Stimulated activated CD4-positive, alpha-beta T cell treated with anti-CD3 and anti-CD28 coated beads, Interleukin-1b, Interleukin-23, amount 100 ng/mL, for 24 hours (primary cell): ENCODE measurements at places on chromosomes 16 and 17.

- DNase-seq: peak; percentile 3
Observed at GRCh38 chr16:7025616-7026190, 306.9 kb upstream of the RBFOX1 start.

DNA sequence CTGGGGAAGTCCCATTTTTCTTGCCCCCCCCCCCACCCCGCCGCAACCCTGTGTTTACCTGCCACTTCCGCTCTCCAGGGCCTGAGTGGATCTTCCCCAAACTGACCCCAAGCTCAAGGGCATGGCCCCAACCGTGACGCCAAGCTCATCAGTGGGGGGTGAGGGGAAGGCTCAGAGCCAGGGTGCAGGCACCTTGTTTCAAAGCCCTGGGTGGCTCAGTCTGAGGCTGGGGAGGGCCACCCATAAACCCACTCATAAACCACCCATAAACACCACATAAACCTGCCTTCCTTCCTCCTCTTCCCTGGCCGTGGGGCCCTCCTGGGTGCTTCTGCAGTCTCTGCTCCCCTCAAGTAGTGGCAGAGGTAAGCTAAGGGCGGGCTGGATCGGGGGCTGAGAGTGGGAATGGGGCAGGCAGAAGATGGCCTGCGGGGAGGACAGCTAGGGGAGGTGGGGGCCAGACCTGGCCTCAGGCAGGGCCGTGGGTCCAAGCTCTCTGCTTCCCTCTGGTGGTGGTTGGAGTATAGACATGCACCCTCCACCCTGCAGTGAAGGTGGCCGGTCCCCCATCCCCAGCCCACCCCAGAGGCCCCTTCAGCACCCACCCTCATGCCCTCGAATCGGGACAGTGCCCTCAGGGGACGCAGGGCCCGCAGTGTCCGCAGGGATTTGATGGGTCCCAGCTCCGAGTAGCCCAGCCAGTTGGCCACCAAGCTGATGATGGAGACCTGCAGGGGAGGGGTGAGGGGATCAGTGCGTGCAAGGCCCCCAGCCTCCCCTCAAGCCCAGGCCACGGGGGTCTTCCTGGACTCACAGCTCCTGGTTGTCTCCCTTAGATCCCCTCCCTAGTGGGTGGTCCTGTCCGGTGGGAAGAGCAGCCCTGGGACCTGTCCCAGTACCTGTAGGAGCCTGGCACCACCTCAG lies 14.6 kb upstream of the CD79B start:
- peak; percentile 50 for DNase-seq

DNA sequence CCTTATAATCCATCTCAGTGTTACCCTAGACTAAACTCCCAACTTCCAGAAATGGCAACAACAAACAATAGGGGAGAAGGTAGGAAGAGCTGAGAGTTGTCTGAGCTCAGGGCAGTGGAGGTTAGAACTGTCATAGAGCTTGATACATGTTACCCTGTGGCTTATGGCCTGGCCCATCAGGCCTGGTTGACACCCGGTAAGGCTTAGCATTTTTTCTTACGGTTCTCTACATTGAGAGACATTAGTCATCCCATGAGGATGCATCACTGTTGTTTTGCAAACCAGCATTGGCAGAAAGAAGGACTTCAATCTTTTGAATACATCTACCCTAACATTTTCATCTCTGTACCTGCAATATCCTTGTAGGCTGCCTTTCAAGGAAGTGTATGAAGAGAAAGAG lies 226.6 kb downstream of the PHKB start:
- no peak for DNase-seq

GRCh38 chr16:6835516-6835915 lies 497.1 kb upstream of the RBFOX1 start:
- DNase-seq: no peak

- no peak for DNase-seq
Observed at GRCh38 chr17:76354317-76354729, 607 bp upstream of the PRPSAP1 start.

- DNase-seq: no peak
Observed at GRCh38 chr17:7379134-7379533, 1.8 kb upstream of the TNK1 start.

DNA sequence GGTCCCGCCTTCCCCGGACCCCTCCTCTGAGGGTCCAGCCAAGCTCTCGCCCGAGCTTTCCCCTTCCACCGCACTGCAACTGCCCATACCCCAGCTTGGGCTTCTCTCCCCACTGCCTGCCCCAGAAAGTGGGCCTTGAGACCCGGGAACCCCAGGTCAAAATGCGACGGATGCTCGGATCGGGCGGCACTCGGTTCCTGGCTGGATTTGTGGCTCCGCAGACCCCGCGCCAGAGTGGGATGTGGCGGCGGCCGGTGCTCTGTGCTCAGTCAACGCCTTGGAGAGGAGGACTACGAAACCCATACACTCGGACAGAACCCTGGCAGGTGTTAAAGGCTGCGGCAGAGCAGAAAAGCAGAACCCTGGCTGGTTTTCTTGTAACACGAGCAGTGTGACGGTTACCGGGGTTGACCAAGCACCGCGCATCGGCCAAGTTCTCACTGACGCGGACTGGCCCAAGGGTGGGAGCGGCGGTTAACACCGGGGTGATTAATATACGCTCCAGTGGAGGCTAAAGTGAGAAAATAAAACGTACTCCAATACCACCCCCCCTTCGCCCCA lies 885 bp upstream of the SLFN13 start:
- no peak for DNase-seq

DNA sequence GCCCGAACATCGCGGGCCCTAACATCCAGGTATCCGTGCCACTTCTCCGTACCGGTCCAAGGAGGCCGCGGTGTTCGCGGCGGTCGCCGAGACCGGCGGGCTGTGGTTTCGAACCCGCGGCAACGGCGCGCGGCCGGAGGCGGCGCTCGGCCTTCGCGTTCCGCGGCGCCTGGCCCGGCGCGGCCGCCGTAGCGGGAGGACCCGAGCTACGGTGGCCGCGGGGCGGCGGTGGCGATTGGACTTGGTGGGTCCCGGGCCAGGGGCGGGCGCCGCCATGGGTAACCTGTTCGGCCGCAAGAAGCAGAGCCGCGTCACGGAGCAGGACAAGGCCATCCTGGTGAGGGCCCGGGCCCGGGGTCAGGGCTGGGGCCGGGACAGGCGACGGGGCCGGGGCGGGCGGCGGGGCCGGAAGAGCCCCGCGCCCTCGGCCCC lies at the start of gene CHMP6:
CHMP6 (plus strand) TSS at position 197 of the 432 bp plus-strand sequence; CDS start at position 275, 78 bp downstream.
- peak; percentile 63 for DNase-seq

GRCh38 chr16:22648941-22649340 lies 138.2 kb downstream of the NPIPB5 start:
- no peak for DNase-seq

- DNase-seq: no peak
Observed at GRCh38 chr16:69595127-69596036, 29.6 kb downstream of the NFAT5 start.

GRCh38 chr17:46876353-46876887 lies 25.0 kb downstream of the WNT9B start:
- no peak for DNase-seq

DNA sequence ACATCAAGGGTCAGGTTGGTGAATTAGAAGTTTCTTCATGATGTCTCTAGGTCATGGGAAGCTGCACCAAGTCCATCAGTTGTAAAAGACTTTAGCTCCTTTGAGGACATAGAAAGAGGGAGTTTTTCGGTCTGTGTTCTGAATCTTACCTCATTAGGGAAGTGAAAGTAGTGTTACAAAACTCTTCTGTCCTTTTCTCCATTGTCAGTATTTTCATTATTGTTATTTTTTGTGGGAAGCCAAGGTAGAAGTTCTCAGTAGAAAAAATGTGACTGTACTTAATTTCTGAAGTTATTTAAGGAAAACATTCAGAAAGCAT lies 24.2 kb downstream of the MAP3K3 start:
- DNase-seq: no peak

DNA sequence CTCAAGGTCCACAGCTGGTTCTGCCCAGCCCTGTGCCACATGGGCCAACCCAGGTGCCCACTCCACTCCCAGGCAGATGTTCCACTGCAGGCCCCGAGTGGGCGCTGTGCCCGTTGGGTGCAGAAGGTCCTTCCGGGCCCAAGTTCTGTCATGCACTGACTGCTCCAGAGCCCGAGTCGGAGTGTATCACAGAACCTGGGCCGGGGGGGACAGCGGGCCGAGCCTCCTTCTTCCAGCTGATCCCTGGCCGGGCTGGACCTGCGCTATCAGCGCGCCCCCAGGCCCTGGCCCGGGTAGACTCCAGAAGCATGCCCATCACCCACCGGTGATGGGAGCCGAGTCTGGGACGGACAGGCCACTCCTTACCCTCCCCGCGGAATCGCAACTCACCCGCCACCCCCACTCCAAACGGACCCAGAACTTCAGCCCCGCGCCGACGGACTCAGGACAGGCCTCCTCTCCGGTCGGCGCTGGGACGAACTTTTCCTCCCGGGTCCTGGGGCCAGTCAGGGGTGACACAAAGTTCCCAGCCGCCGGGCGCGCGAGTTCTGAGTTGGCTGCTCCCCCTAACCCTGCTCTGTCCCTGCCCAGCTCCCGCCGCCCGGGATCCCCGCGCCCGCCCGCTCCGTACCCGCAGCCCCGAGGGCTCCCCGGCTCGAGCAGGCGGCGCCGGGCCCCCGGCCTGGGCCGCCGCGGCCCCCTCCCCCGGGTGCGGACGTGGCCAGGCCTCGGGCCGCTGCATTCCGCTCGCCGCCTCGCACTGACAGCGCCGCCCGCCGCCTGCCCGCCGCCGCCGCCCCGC lies at the start of gene COPZ2:
COPZ2 (minus strand) TSS at position 762 of the 802 bp plus-strand sequence; CDS start at position 742, 20 bp downstream.
- no peak for DNase-seq

DNA sequence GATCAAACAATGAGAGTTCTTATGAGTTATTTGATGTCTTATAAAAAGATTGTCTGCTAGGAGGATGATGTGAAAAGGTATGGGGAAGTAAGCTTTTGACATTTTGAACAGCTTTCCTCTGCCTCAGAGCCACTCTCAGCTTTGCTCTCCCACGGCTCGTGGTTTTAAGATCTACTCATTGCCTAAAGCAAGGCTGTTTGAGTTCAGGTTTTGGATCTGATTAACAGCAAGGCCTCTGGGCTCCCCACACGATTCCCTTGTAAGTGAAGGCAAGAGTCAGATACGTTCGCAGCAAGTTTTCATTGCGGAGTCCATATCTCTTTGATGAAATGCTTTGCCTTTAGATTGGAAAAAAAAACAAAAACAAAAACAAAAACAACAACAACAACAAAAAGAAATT lies 515.0 kb upstream of the SALL1 start:
- no peak for DNase-seq

GRCh38 chr16:59665618-59666220 lies 931.6 kb upstream of the GOT2 start:
- DNase-seq: no peak

GRCh38 chr16:78277321-78278055 lies 178.0 kb downstream of the WWOX start:
- DNase-seq: no peak

GRCh38 chr16:19745286-19746010 lies 27.4 kb downstream of the IQCK start:
- DNase-seq: no peak

- no peak for DNase-seq
Observed at GRCh38 chr16:85363881-85364280, 249.2 kb upstream of the GSE1 start.

- DNase-seq: no peak
Observed at GRCh38 chr17:17790637-17791464, 45.9 kb downstream of the SREBF1 start.

DNA sequence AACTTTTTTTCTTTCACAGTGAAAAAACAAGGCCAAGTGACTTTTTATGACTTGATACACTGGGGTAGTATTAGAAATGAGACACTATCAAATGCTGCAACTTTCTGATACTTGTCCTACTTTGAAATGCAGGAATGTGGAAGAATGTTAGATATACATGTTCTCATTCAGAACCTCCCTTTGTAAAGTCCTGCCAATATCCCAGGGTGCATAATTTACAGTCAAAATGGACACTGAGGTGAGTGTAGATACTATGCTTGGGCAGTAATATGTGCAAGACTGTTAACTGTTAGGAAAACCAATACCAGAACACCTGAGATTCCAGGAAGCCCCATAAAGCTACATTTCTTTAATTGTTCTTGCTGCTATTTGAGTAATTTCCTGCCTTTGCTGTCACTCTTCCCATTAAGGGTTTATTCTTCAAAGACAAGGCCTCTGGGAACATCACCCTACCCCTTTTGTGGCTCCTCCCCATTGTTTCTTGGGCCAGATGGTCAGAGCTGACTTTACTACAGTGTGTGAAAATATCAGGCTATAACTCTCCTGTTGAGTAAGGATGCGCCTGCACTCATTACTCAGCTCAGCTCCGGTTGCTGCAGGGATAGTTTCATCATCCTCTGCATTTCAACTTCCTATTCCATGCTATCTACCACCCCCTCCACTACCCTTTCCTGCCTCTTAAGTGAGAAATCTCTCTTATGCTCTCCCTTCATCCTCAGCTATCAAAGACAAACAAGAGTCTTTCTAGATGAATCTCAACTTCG lies 48.7 kb downstream of the TMEM100 start:
- no peak for DNase-seq

DNA sequence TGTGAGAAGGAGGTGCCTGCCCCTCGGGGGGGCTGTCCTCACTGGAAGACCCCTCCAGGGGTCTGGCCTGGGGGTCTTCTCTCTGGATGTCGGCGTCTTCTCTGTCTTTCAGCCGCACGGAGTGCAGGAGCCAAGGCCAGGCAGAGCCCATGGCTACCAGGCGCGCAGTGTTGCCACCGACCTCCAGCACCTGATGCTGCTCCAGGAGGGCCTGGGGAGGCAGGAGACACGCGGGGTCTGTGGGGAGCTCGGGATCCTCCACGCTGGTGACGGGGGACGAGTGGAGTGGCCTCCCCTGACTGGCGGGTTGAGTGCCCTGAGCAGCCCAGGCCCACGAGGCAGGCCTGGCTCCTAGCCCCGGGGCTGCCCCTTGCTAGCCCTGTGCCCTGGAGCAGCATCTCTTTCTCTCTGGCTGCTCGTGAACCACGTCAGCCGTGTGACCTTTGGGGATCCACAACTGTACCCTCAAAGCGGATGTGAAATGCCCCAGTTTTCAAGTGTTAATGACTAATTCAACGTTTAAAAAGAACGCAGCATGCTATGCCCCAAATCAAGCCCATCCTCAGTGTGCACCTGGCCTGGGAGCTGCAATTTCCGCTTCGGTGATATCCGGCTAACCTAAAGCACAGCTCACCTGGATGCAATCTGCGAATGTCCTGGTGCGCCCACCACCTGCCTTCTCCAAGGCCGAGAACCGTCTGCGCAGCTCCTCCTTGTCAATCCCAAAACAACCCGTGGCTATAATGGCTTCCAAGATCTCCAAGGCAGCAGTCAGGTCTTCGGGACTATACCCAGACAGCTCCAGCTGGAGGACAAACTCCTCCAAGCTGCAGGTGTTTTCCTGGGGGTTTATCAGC lies 62.9 kb downstream of the IL21R start:
- no peak for DNase-seq

- DNase-seq: no peak
Observed at GRCh38 chr16:28933171-28933570, 1.4 kb downstream of the CD19 start.
